ENCODE measurements at places on chromosomes 16 and 17.
A peak's percentile ranks its signal among the peaks of the same experiment; 100 is the strongest.

DNA sequence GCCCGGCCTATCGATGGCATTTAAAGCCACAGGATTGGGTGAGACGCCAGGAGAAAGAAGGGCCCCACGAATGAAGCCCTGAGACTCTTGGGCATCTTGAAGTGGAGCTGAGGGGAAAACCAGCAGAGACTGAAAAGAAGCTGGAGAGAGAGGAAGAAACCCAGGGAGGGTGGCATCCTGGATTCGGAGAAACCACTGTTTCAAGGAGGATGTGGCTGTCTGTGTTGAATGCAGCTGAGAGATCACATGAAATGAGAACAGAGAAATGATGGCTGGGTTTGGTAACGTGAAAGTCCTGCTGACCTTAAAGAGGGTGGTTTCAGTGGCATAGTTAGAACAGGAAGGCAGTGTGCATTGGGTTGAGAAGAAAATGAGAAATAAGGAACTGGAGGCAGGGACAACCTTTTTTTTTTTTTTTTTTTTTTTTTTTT, 3.8 kb downstream of the TNFSF12 start:
- DNase-seq = peak; percentile 27

DNA sequence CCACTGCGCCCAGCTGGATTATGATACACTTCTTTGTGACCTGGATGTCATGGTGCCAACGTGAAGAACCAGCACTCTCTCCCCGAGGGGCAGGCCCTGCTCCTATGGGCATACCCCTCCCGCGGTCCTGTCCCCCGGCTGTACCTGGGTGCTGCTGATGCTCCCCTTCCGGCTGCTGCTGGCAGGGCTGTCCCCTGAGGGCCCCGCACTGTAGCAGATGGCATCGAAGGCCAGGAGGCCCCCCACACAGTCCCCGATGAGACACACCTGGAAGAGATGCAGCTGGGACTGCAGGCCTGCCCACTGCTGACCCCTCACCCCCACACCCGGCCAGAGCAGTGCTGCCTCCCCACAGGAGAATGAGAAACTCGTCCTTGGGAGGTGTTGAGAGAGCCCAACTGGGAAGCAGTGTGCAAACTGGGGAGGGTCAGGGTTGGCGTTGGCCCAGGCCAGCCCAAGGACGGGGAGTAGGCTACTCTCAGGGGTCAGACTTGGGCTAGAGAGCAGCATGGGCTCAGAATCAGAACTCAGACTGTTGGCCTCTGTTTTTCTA, 33.7 kb downstream of the PIMREG start:
- no peak for DNase-seq

DNA sequence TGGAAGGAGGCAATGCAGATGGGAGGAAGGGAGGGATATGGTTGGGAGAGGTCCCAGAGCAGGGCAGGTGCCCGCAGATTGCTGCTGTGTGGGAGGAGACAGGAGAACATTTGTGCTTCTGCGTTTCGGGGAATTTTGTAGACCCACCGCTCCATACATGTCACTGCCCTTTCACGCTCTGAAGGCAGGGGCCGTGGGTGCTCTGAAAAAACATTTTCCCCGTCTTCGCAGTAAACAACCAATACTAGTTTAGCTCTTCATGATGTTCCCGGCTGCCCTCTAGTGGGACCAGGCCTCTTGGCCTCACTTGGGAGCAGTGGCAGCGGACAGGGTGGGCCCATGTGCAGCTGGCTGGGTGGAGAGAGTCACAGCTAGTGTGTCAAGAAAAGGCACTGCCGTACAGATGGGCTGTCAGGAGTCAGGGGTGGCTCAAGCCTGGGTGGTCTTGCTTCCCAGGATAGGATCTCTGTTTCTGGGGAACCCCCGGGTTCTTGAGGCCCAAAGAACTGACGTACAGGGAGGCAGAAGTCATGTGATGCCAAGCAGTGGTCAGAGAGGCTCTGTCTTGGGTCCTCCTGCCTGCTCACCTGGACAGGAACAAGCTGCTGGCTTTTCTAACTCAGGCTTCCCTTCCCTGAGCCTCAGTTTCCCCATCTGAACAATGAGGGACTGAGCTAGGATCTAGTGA, 46.5 kb upstream of the CPNE2 start:
- peak; percentile 9 for DNase-seq

DNA sequence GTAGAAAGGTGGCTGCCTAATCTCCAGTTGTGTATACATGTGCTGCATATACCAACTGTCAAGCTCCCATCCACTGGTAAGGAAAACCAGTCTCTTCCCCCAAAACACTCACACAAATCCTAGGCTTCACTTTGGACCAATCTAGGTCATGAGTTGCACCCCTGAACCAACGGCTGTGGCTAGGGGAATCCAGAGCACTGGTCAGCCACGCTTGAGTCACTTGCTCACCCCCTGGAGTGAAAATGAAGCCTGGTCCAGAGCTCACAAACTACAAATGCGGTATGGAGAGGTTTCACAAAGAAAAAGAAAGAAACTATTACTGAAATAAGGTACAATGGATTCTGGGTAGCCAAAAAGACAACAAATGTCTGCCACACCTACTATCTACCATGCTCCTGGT, 66.1 kb upstream of the NLK start:
- no peak for DNase-seq

DNA sequence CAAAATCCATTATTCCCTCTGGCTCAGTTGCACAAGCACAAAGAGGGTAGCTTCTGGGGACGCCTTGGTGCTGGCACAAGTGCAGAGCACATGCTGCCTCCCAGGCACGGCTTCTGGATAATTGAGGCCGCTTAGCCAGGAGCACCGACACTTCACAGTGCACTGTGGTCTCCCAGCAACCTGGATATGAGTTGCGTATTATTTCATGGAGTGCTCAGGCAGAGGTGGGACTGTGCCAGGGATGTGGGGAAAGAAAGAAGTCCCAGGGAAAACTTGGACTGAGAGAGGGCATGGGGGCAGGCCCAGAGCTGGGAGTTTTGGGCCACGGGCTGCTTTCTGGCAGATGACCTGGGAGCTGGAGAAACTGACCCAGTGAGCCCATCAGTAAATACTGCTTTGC, 37.5 kb downstream of the MPRIP start:
- no peak for DNase-seq

- no peak for DNase-seq
Observed at GRCh38 chr16:84569382-84569987, 48.4 kb downstream of the COTL1 start.

DNA sequence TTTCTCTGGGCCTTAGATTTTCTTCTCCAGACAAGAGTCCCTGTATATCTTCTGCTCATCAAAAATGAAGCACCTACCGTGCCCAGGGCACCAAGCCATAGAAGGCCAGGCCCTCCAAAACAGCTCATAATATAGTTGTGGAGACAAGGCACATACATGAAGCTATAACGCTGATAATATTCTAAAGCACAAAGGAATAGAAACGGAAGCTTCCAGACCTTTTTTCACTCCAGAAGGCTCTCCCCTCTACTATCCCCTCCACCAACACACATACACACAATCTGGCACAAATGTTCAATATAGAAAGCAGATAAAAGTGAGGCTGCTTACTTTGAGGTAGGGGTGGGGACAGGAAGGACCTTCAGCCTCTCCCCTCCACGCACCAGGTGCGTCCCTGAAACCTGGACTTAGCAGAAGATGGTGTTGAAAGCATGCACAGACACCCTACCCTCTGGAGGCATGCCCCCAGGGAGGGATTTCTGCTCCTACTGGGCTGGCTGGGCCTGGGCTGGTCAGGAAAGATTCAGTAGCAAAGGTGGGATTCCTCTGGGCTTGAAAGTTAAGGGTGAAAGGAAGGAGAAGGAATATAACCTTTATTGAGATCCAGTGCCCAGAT, 14.1 kb upstream of the SUPT4H1 start:
- no peak for DNase-seq

DNA sequence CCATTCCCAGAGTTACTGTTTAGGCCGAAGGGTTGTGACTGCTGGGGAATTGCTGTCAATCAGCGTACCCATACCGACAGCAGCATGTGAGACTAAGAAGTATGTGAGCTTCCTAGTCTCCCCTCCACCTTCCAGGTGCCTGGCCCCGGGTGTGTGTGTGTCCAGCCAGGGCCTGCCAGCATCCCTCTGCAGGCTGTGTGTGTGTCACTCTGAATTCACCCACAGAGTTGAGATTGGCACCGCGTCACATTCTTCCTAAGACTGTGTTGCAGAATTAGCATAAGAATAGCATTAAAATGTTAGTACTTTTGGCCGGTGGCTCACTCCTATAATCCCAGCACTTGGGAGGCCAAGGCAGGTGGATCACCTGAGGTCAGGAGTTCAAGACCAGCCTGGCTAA, 31.8 kb downstream of the PRMT7 start:
- DNase-seq = no peak

DNA sequence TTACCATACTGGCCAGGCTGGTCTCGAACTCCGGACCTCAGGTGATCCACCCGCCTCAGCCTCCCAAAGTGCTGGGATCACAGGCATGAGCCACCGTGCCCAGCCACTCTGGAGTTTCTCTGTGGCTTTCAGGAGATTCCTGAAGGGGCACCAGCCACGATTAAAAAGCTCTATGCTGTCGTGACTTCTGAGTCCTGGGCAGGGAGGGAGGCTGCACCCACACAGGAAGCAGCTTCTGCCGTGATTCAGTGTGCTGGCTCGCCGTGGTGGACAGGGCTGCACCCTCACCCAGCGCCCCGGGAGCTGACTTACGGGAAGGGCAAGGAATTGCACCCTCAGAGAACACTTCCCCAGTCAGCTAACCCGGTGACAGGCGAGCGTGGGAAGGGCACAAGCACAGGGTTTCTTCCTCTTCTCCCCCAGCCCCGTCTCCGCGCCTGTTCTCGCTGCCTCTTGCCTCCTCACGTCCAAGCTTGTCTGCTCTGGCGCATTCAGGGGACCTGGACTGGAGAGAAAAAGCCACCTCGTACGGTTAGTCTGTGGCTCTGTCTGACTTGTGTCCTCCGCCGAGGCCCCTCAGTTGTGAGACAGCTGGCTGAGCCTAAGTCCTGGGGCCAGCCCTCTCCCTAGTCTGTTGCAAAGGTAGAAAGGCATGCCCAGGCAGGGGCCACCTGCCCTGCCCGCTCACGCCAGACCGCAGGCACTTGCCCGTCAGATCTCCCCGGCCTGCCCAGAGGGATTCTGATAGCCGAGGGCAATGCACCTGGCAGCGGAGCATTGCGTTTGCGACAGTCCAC, 145.0 kb downstream of the SEC14L1 start:
- DNase-seq = no peak

- no peak for DNase-seq
Observed at GRCh38 chr17:71942626-71943025, 178.2 kb upstream of the SOX9 start.

DNA sequence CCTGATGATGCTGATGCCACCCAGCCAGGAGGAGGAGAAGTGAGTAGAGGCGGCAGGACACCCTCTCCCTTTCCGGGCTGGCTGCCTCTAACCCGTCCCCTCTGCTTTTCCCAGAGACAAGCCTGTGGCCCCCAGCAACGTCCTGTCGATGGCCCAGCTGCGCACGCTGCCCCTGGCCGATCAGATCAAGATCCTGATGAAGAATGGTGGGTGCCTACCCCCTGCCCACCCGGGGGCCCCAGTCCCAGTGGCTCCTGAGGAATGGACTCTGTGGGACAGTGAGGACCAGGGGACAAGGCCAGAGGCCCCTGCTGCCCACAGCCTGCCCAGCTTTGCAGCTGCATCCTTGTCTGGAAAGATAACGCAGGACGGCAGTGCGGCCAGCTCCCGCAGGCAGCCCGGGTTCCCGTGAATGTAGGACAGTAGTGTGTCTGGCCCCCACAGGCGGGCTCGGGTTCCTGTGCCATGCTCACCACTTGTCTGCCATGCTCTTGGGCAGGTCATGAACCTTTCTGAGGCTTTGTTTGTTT, 19.9 kb downstream of the POLR3E start:
- no peak for DNase-seq

DNA sequence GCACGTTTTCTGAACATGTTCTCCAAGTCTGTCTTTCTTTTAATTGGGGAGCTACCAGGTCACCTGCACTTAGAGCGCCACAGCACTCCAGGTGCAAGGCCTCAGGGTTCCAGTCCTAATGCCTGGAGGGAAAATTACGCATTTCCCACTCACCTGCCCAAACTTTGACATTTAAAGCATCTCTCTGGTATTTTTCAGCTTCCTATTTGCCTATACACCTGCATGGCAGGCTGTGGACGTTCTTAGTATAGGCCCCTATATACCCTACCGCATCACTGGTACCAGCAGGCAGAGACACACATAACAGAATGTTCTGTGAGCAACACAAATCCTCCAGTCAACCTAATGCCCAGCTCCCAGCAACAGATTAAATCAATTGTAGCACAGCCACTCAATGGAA, 213.3 kb downstream of the MRTFB start:
- no peak for DNase-seq

DNA sequence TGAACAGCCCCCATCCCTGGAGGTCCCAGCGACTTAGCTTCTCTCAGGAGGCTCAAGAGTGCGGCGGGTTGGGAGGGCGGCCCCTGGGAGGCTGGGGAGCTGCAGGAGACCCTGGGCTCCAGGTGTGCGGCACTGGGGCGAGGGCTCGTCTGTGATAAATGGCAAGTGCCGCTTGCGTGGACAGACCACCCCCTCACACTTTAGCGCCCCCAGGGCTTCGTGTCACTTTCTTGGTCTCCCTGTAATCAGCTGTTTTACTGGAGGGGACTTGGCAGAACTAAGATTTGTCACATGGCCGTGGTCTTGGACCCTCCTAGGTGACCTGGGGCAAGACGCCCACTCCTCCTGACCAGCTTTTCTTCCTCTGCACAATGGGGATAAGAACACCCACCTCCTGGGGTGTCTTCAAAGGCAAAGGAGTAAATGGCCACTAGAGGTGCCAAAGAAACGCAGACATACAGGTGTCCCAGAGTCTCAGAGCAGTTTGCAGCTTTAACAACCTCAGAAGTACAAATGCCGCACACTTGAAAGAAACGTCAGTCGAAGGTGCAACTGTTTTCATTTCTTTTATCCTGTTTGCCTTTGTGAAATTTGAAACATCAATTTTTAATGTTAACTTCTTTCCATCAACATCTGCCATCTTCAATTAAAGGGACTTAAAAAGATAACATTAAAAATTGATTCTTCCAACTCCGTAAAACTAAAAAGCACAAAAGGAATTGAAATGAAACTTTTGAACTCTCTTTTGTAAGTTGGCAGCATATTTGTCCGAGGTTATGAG, 946 bp downstream of the OSGIN1 start:
- no peak for DNase-seq

DNA sequence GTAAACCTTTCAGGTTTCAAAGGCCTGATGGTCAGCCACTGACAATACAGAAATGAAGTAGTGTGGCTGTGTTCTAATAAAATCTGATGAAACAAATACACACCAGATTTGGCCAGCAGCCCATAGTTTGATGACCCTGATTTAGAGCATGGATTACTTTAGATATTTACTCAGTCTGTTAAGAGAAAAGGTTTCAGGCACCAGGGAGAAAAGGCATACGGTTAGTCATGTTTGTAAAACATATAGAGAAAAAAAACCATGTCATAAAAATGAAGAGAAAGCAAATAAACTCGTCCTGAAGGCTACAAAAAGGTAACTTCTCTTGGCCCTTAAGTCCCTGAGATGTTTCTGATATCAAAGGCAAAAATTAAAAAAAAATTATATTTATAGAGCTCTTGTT, 112.1 kb downstream of the ADAMTS18 start:
- no peak for DNase-seq

DNA sequence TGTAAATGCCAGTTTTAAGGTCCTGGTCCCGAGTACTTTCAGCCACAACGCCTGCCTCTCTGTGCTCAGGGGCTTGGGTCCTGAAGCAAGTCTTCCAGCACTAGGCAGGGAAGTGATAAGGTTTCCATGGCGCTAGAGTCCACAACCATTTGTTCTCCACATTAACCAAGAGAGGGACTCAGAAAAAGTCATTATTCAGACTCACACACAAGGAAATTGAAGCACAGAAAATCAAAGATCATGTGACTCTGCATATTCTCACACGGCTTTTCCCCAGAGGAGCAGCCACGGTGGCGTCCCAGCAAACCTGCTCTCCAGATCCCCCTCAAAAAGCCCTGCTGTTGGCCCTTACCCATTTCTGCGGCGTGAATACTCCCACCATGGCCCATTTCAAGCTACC, 9.7 kb downstream of the ENPP7 start:
- DNase-seq = no peak
